ENCODE measurements at places on chromosomes 5 and 9.
A peak's percentile ranks its signal among the peaks of the same experiment; 100 is the strongest.

- no peak for DNase-seq
Observed at GRCh38 chr9:128575916-128576315, 23.5 kb downstream of the SPTAN1 start.

DNA sequence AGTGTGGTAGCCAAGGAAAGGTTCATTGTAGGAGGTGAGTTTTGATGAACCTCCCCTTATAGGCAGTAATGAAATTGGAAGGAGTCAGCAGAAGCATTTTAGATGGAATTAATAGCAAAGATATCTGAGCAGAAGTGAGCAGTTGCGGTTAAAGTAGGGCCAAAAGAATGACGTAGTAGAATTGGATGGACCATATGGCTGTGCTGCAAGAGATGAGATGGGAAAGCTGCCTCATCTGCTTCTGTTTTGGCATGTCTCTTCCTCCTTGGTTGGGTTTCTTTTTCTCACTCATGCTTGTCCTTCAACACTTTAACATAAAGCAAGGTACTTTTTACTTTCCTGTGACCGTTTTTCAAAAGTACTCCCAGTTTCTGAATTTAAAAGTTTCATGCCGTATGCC lies 55.8 kb downstream of the AQP7 start:
- DNase-seq, result no peak

DNA sequence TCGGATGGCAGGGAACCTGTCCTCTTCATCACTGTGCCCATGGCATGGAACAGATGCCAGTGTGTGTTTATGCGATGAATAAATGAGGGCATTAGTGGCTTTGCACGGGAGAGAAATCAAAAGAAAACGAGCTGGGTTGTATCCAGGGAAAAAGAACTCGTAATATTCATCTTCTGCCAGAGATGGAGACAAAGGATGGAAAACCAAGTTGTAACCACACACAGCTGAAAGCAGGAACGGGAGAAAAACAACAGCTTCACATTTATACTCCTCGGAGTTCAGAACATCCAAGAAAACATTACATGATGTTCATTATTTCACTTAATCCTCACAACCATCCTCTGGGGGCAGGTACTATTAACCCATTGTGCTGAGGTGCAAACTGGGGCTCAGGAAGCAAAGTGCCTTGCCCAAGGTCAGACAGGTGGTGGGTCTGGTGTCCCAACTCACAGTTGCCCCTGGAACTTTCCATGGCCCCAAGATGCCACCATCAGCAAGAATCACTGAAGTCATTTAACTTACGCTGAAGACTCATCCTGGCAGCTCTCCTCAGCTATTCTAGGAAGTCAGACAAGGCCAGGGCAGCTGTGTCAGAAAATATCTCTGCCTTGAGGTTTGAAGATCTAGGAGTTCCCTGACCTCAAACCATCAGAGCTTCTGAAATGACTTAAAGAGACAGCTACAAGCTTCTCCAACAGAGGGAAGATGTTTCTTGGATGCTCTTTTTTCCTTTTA lies 250.4 kb downstream of the NSG2 start:
- no peak for DNase-seq

DNA sequence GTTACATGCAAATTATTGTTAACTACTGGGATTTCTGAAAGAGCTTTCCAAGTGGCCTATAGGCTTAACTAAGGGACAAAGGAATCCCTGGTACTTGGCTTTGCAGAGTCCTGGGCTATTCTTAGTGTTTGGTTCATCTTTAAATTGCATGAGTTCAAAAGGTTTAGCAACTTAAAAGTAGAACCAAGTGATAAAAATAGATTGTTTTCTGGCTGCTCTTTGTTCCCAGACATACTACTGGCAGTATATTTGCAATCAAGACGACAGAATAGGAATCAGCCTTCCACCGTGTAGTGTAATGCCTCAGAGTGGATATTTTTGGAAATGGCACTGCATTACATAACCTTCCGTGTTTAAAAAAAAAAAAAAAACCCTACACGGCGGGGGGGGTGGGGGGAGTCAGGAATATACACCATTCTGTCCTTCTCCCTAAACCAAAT lies 1.0 kb downstream of the NREP start:
- DNase-seq, result peak; percentile 9

- DNase-seq, result no peak
Observed at GRCh38 chr5:178346607-178347334, 114.2 kb upstream of the PHYKPL start.

DNA sequence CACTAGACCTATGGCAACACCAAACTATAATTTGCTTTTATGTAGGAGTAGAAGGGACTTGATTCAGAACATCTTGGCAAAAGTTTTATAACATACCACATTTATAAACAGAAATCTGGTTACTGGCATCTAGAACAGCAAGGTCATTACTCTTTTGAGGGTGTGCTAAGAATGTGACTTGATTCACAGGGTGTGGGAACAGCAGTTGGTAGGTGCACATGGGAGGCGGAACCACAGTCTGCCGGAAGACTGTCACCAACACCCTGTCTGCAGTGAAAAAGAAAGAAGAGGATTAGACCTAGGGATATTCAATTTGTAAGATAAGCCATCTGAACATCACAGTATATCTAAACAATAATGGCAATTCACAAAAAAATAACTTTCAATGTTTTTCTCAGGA lies 23.0 kb downstream of the ELP1 start:
- no peak for DNase-seq

GRCh38 chr5:123360201-123360571 lies 63.0 kb downstream of the CEP120 start:
- no peak for DNase-seq

- no peak for DNase-seq
Observed at GRCh38 chr5:91937121-91937520, 554.0 kb upstream of the ARRDC3 start.

DNA sequence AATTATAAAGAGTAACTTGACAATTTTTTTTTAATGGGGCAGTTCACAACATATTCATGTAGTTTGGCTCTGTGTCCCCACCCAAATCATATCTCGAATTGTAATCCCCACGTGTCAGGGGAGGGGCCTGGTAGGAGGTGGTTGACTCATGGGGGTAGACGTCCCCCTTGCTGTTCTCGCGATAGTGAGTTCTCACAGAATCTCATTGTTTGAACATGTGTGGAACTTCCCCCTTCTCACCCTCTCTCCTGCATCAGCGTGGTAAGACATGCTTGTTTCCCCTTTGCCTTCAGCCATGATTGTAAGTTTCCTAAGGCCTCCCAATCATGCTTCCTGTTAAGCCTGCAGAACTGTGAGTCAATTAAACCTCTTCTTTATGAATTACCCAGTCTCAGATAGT lies 40.7 kb downstream of the FBXW11 start:
- DNase-seq, result peak; percentile 23

GRCh38 chr9:131639769-131640437 lies 94.6 kb downstream of the PRRT1B start:
- DNase-seq, result no peak

GRCh38 chr9:113178087-113178486 lies 27.3 kb downstream of the SLC31A2 start:
- no peak for DNase-seq

DNA sequence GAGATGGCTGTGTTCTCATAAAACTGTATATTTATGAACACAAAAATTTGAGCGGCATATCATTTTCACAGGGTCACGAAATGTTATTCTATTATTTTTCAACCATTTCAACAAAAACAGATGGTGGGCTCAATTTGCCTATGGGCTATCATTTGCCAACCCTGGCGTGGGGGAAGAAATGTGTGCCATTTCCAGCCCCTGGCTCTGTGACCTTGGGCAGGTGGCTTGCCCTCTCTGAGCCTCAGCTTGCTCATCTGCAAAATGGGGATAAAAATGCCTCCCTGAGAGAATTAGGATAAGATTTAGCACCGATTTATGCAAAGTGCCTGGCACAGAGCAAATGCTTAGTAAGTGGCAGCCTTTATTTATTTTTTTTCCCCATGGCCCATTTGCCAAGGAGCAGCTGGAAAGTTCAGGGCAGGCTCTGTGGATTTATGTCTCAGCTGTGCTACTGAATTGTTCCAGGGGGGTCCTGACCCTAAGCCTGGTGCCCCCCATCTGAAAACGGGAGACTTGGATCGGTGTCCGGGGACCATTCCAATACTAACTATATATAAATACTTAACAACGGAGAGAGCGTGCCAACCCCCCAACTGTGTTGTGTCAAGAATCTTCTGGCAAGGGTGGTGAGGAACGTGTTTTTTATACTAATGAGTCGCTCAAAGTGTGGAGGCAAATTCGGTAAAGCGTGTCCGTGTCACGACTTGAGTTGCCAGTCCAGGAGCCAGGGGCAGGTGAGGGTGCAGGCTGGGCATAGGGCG lies 34.5 kb downstream of the HRH2 start:
- DNase-seq, result no peak

DNA sequence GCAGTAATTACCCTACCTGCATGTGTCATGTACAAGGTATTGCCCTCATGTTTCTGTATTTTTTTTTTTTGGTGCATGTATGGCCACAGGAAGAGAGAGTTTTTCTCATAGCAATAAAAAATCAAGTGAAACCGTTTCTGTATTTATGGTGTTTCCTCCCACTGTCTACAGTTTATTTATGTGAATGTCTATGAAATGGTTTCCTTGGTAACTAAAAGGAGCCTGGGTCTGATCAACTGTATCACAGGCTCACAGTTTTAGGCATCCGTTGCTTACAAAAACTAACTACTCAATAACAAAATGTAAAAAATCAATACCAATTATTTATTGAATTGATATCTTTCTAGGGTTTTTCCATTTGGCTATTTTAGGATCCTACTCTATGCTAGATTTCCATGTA lies 464.4 kb downstream of the TAF11L14 start:
- no peak for DNase-seq

- DNase-seq, result no peak
Observed at GRCh38 chr5:132714456-132715307, 22.7 kb downstream of the KIF3A start.

DNA sequence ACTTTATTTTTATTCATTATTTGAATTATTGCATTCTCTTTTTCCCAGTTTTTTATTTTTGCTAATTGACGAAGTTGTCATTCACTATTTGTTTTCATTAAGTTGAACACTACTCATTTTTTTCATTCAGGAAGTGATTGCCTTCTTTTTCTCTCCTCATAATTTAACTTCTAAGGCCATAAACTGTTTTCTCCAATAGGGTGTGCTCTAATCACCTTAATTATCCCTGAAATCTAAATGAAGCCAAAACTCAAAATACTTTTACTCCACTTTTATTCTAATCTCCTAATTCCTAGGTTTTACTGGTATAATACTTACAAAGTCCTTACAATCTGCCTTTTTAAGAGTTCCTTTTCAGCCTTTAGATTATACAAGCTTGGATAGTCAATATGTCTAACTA lies 2.9 kb upstream of the OR13C2 start:
- DNase-seq, result no peak

- no peak for DNase-seq
Observed at GRCh38 chr5:94888674-94889073, 270.2 kb downstream of the SLF1 start.

GRCh38 chr5:136038635-136039034 lies 9.8 kb downstream of the TGFBI start:
- DNase-seq, result no peak

DNA sequence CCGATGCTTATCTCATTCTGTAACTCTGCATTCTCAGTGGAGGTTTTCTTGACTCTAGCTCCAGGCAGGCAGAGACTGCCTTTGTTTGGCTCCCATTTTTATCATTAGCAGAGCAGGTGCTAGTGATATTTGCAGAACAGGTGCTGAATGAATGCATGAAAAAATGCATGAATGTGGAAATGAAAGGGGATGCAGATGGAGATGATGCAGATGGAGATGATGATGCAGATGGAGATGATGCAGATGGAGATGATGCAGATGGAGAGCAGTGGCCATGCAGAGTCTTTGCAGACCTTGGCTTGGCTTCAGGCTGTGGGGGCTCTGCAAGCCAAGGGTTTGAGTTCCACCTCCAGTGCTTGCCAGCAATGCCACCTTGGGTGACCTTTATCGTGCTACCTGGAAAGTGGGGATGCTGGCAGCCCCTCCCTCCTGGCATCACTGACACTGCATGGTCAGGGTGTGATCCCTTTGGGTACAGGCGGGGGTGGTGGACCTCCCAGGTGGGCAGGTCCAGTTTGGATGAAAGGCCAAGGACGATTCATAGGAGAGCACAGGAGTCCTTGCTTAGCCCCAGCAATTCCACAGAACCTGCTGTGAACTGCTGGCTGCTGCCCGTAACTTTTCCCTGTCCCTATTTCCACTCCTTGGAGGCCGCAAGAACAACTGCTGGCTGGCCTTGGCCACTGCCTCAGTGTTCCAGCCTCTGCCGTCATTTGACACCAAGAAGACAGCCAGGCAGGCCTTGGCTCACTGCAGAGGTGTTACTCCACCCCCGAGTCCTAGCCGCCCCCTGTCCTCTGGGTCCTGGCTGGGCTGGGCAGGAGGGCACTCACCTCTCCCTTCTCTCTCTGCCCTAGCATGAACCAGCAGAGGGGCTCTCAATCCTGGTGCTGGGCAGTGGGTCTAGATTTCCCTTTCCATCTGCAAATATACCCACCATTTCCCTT lies 33.0 kb downstream of the ERGIC1 start:
- DNase-seq, result no peak

- no peak for DNase-seq
Observed at GRCh38 chr5:116135344-116135743, 50.5 kb downstream of the COMMD10 start.

DNA sequence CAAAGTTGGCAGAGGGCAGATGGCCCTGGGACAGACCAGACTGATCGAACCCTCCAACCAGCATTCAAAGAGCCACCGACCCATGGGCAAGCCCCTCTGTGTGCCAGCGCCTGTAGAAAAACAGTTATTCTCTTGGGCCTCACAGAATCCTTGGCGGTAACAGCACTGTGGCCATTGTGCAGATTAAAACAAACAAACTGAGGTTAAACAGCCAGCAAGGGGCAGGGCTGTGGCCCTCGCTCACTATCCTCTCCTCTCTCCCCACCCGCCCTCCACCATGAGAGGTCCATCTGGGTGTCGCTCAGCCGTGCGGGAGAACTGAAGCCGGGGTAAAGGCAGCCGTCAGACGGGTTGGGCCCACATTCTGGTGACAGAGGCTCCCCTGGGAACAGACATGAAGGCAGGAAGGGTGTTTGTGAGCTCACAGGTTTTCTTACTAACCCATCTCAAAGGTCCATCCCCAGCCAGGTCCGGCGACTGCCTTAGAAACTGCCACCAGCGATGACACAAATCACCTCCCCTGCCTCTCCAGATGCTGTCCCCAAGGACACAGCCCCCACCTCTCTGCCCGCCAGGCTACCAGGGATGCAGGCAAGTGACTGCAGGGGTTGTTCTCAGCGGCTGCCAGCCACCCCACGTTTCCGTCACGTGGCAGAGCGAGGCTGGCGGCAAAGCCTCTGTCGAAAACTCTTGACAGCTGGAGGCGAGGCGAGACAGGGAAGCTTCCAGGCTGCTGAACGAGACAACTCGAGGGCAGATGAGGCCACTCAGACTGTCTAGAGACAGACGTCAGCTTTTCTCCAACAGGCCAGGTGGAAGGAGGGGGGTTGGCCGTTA lies 75.8 kb upstream of the SARDH start:
- no peak for DNase-seq

GRCh38 chr5:157046041-157046440 lies 12.9 kb downstream of the HAVCR1 start:
- DNase-seq, result no peak

GRCh38 chr9:91362051-91362611 lies 413 bp upstream of the AUH start:
- DNase-seq, result no peak

- no peak for DNase-seq
Observed at GRCh38 chr9:80157561-80157983, 585.8 kb downstream of the TLE4 start.

- no peak for DNase-seq
Observed at GRCh38 chr5:38728029-38728428, 117.8 kb upstream of the OSMR start.

GRCh38 chr9:34384368-34385165 lies 7.9 kb upstream of the MYORG start:
- DNase-seq, result no peak
